ENCODE measurements at places on chromosomes 11 and 22. TPM values are rescaled to one million over a fixed set of nuclear protein-coding genes. Genes with fewer than 3 reads are reported as not detected.

DNA sequence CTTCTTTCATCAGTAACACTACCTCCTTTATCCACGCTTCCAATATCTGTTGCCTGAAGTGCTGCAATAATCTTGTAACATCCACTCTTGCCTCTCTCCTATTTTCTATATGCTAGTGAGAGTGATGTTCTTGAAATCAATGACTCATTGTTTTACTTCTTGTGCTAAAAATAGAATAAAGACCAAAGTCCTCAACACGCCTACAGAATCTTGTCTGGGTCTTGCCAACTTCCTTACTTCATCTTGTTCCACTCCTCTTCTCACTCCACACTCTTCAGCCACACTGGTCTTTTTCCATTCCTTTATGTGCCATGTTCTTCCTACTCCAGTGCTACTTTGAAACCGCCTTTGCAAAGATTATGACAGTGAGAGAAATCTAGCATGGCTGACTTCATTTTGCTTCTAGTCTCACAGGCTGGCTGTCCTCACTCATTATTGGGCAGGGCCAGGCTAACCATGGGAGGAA, 136.4 kb downstream of the CCDC81 start:
- H3K36me3 ChIP-seq: no peaks in the 10 kb centered on the region
- H3K4me3 ChIP-seq: no peak overlapping the region
- DNase-seq: no peak
- H3K4me1 ChIP-seq: peaks cover 31% of the 10 kb centered on the region

DNA sequence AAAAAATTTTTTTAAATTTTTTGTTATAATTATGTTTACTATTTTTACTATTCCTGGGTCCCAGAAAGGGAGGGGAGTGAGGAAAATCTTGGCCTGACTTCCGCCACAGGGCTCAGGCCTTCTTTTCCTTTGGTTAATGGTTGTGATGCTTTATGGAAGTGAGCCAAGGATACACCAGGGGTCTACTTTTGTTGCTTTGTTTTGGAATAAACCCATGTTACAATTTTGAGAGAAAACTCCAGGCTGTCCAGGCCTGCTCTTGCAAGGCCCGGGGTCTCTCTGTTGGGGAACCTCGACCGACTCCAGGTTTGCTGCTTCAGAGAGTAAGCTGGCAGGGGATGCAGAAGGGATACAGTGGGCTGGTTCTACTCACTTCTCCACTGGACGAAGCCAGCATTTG, 84.7 kb downstream of the ABTB2 start:
- no peak overlapping the region for H3K4me3 ChIP-seq
- H3K4me1 ChIP-seq: peaks cover 7% of the 10 kb centered on the region
- DNase-seq: no peak
- H3K27me3 ChIP-seq: no peaks in the 10 kb centered on the region

GRCh38 chr11:14148653-14149273, 186.2 kb downstream of the SPON1 start:
- H3K36me3 ChIP-seq: no peaks in the 10 kb centered on the region
- H3K4me3 ChIP-seq: no peak overlapping the region
- H3K27ac ChIP-seq: no peak overlapping the region
- no peak for DNase-seq
- no peaks in the 10 kb centered on the region for H3K4me1 ChIP-seq

DNA sequence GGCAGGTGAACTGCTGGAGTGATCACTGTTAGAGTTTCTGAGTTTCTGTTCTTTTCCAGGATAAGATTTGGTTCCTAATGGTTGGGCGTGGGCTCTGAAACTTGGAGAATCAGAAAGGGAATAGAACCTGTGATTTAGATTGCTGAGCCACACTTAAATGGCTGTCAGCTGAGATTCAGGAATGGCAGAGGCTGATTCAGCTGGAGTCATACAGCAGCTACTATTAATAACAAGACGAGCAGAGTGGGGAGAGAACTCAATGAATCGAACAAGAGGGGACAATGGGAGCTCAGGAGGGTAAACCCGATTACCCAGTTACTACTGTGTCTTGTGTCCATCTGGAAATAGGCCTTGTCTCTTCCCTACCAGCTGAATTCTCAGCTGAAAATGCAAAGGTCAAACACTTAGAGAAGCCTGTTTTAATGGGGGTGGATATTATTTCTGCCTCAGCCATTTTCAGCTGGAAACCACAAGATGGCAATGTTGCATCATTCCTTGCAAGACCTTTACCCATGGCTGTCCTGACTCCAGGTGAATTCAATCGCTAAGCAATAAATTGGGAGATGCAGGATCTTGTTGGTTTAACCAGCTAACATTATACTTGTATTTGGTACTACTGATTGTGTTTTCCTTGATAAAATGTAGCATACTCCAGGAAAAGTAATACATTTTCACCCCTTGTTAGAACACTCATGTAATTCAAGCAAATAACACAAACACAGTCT, 104.5 kb upstream of the RAG2 start:
- no peaks in the 10 kb centered on the region for H3K27me3 ChIP-seq
- no peak overlapping the region for H3K4me3 ChIP-seq
- H3K4me1 ChIP-seq: no peaks in the 10 kb centered on the region
- H3K36me3 ChIP-seq: no peaks in the 10 kb centered on the region

DNA sequence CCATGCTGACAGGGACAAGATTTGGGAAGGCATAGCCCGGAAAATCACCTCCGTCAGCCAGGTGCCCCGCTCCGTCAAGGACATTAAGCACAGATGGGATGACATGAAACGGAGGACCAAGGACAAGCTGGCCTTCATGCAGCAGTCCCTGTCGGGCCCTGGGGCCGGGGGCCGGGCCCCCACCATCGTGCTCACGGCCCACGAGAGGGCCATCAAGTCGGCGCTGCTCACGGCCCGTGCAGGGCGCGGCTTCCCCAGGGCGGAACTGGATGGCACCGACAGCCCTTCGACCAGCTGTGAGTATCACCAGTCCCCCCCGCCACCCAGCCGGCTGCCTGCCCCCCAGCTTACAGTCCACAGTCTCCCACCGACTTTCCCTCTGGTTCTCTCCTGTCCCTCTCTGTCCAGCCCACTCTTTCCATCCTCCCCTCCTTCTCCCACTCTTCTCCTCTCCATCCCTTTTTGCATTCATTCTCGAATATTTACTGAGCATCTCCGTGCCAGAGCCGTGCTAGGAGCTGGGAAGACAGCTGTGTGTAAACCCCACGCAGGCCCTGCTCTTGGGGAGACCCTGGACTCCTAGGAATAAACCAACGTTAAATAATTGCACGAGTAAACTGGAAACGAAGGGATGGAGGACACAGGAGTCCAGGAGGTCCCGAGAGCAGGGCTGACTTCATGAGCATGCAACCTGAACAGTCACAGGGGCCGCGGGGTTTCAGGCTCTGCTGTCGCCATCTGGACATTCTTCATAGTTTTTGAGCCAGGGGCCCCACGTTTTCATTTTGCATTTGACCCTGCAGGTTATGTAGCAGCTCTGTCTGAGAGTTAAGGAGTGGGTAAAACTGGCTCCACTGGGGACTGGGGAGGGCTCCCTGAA, 62.8 kb downstream of the PRDM11 start:
- H3K4me1 ChIP-seq: peaks cover 28% of the 10 kb centered on the region
- DNase-seq: no peak

DNA sequence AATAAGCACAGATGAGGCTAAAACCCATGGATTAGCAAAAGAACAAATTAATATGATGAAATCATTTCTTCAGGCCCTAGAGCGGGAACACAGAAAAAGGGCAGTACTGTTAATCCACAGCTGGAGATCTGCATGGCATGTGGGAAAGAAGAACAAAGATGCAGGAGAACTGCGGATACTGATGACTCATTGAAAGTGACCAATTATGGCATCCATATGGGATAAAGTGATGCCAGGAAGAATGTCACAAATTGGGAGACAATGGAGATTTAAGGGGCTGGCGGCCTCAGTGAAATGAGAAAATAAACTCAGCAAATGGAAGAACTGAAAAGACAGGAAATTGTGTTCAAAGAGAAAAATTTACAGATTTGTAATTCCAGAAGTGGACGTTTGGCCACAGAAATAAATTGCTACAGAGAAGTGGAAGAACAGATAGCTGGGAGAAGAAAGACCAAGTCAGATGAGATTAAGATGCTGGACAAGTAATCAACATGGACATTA, 39.4 kb downstream of the SIK3 start:
- no peaks in the 10 kb centered on the region for H3K36me3 ChIP-seq
- no peak for DNase-seq
- peaks cover 18% of the 10 kb centered on the region for H3K4me1 ChIP-seq
- H3K4me3 ChIP-seq: no peak overlapping the region
- H3K27ac ChIP-seq: no peak overlapping the region

DNA sequence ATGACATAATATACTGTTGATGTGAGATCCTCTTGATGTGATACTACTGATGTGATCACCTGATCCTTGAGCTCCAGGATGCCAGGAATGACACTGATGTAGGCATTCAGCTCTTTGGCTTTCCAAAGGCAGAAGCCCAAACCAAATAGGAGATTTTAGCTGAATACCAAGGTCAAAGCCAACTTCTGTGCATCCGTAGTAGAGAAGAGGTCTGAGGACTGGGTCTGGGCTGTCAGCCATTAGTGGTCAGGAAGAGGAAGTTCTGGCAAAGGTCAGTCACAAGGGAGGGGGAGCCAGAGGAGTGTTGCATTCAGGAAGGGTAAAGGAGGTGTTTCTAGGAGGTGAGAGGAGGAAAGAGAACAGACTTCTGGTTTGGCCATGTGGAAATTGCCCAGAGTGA, 53.4 kb upstream of the PARVG start:
- no peaks in the 10 kb centered on the region for H3K27me3 ChIP-seq
- H3K36me3 ChIP-seq: peaks cover 11% of the 10 kb centered on the region
- no peak overlapping the region for H3K27ac ChIP-seq
- DNase-seq: peak; percentile 41

GRCh38 chr11:78380615-78381051, 37.0 kb downstream of the GAB2 start:
- no peak overlapping the region for H3K4me3 ChIP-seq
- H3K4me1 ChIP-seq: peaks cover 30% of the 10 kb centered on the region
- H3K27me3 ChIP-seq: no peaks in the 10 kb centered on the region
- no peak for DNase-seq

- H3K4me3 ChIP-seq: no peak overlapping the region
- no peaks in the 10 kb centered on the region for H3K4me1 ChIP-seq
- DNase-seq: no peak
- no peaks in the 10 kb centered on the region for H3K27me3 ChIP-seq
- no peaks in the 10 kb centered on the region for H3K36me3 ChIP-seq
Measured at GRCh38 chr11:42034826-42035225, 575.4 kb upstream of the LRRC4C start.

The NRXN2 gene
- 1.7 TPM for total RNA-seq

The CSRP3 gene
- total RNA-seq: not detected

The BAIAP2L2 gene
- 0.44 TPM for total RNA-seq

The SLC29A2 gene
- total RNA-seq: 10.6 TPM

The MUC5AC gene
- 0.35 TPM for total RNA-seq

The SCN4B gene
- total RNA-seq: 6.0 TPM
